AG09319 (cell line): ENCODE measurements at places on chromosomes 16 and 17.

- DNase-seq = no peak
Observed at GRCh38 chr16:5549802-5550201, 452.2 kb upstream of the EEF2KMT start.

DNA sequence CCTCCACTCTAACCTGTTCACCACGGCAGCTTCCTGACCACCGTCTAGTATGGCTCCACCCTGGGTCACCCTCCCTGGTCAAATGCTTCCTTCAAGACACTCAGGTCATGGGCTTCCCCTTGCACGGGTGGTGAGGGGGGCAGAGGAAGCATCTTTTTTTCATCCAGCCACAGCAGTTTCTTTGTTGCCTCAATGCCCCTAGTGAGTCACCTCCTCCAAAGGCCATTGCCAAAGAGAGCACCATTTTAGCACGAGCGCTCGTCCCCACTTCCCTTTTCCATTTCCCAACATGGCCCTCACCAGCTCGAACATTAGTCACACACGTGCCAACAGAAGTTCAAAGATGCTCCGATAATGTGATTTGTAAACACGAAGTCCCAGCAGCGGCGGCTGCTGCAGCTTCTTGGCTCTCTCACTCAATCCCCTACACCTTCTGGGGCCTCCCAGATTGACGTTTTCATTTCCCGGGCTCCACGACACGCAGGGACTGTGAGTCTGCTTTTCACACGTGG is 134.6 kb downstream of the GAS7 start:
- DNase-seq = no peak

GRCh38 chr16:65657071-65657494 is 535.2 kb upstream of the CDH11 start:
- DNase-seq = no peak

GRCh38 chr17:63842173-63842539 is 329 bp downstream of the SMARCD2 start:
- DNase-seq = no peak

DNA sequence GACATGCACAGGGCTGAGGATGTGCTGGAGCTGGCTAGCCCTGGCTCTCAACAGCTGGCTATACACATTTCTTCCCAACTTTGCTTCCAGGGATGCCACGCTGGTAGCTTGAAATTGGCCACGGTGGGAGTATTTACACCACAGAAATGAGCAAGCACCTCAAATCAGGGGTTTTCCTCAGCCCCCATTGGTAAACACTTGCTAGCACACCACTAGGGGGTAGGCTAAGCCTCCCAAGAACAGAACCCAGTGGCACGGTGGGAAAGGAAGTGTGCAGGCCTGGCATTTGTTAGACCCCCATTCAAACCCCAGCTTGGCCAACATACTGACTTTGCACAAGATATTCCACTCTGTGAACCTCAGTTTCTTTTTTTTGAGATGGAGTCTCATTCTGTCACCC is 12.9 kb downstream of the DRC3 start:
- no peak for DNase-seq
